ENCODE measurements at places on chromosomes 11 and 22.

DNA sequence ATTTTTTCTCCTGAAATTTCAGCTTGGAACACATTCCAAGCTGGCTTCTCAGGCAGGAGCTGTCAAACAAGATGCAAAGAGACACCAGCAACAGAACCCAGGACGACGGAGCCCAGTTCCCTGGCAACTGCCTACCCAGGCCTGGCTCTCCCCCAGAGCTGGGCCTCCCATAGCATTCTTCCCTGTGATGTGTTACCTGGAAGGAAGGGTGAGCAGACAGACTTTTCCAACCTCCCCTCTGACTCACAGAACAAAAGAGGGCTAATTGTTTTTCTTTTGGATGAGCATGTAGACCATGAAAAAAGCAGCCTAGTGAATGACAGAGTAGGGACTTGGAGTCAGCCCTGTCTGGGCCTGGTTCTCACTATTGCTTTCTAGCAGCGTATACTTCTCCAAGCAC, 55.3 kb upstream of the BMAL1 start:
- DNase-seq: no peak

- no peak for DNase-seq
These were observed 29.2 kb upstream of the MUC5AC start for GRCh38 chr11:1128311-1129142.

DNA sequence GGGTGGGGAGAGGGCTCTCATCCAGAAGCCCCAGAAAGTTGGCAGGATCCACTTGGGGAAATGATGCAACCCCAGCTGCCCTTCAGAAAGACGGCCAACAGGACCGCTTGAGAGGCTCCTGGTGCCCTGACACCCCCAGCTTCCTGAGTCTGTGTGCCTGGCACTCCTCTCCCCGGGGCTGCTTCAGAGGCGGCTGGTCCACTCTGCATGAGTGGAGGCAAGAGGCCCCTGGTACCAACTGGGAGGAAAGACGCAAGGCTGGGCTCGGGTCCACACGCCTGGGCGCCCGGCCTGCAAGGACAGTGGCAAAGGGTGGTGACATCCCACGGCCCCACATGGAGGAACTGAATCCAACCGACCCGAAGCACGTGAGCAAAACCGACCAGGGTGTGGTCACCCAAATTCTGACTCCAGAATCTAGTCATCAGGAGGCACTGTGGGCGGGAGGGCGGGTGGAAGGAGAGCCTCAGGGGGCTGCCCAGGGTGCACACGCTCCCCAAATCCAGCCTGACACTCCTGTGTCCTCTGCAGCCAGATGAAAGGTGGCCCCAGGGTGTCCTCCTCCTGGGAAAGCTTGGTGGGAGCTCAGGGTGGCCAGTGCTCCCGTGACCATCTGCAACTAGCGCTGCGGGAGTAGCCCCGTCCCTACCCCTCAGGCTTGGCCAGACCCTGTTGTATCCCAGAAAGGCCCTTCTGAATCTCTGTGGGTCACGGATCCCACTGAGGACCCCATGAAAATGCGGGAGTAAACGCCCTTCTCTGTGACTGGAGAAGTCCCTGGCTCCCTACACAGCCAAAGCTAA, 3.7 kb downstream of the RNH1 start:
- no peak for DNase-seq

DNA sequence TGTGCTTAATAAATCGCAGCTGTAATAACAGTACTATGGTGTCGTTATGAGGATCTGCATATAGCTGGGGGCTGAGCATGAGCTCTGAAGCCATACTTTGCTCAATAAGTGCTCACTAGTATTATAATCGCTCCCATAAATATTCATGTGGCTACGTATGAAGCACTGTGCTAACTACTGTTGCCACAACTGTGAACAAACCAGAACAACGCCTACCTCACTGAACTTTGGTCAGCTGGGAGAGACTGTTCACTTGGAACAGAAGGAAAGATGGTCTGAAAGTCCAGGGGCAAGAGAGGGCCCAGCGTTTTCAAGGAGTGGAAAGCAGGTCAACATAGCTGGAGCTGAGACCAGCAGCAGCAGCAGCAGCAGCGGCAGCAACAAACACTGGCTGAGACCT, 141.6 kb downstream of the EFCAB6 start:
- DNase-seq: no peak

DNA sequence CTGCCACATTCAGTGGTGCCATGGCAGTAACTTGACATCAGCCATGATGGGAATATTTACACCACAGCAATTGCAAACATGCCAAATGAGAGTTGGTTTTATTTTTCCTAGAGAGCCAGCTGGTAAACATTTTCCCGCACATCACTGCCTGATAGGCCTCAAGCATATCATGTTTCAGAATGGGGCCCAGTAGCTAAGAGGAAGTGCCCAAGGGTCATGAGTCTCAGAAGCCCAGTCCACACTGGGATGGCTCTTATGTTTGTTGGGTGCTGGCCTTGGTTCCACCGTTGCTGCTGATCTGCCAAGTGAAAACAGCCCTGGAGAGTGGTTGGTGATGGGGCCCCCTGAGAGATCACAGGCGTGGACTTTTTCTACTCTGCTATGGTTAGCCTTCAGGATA, 64.3 kb upstream of the NAV2 start:
- no peak for DNase-seq

DNA sequence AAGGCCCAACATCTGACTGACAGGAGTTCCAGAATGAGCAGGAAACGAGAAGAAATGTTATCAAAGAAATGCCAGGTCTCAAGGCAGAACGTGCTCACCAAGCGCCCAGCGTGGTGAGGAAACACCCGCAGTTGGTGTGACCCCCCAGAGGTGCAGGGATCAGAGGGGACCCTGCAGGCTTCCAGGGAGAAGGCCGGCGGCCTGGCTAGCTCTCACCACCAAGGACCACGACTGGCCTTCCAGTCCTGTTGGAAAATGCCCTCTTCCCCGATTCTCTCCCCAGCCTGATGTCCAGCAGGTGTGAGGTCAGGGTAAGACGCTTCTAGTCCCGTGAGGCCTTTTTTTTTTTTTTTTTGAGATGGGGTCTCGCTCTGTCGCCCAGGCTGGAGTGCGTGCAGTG, 189.1 kb downstream of the IGLL1 start:
- DNase-seq: no peak

GRCh38 chr11:56846631-56847576, 98.4 kb upstream of the OR9G4 start:
- DNase-seq: no peak

DNA sequence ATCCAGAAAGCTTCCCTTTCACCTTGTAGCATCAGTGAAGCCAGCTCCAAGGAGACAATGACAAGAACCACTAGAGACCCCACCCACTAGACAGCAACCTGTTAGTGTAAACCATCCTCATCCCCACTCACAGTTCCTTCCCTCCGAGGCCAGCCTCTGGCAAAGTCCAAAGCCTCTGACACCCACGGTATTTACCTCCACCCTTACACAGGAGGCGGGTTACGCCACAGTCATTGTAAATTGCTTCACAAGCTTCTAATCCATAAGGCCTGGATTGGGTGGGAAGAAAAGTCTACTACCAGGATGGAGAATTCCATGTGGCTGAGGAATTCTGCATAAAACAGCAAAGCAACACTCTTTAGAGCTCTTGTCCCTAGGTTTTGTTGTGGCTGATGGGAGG, 287.4 kb downstream of the BUD13 start:
- DNase-seq: no peak

DNA sequence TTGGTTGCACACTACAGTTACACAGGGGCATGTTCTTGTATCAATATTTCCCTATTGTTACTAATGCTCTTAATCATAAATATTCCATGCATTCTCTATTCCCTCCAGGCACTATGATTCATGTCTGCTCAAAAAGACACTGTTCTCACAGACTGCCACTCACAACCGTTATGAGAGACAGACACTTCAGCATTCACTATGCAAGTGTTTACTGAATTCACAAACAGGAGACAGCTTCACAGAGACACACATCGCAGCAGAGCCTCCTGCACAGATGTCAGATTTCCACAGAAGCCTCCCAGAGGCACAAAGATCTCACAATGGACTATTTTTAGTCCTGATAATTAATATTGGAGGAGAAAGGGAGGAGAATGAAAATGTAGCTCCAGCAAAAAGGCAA, 930.4 kb downstream of the OPCML start:
- DNase-seq: no peak

DNA sequence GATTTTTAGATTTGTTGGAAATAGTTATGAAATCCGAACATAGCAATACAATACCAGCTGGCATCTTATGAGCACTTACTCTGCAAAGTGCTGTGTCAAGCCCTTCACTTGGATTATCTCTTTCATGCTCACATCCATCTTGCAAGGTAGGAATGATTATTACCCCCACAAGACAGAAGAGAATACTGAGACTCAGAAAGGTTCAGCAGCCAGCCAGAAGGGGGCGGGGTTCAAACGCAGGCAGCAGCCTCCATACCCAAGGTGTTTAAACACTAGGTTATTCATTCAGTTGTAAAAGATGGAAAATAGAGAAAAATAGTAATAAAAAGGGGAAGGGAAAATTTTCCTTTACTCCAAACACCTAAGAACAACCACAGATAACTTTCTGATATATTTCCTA, 158.5 kb downstream of the CCDC34 start:
- DNase-seq: peak; percentile 2

- DNase-seq: no peak
These were observed 67.1 kb downstream of the CCDC34 start for GRCh38 chr11:27295928-27296327.

DNA sequence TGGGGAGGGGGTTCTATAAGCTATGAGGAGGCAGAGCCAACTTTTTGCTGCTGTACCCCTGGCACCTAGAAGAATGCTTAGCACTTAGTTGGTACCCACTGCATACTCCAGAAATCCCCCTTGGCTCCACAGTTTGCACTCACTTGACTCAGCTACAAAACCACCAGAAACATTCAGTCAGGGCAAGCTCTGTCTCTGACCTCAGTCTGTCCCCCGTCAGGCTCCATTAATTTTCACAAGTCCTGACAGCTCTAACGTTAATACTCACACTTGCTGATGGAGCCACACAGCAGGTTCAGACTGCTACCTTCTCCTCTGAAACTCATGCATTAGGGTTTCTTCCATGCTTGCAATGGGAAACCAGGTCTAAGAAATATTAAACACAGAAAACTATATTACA, 81.7 kb downstream of the MPPED2 start:
- DNase-seq: no peak

DNA sequence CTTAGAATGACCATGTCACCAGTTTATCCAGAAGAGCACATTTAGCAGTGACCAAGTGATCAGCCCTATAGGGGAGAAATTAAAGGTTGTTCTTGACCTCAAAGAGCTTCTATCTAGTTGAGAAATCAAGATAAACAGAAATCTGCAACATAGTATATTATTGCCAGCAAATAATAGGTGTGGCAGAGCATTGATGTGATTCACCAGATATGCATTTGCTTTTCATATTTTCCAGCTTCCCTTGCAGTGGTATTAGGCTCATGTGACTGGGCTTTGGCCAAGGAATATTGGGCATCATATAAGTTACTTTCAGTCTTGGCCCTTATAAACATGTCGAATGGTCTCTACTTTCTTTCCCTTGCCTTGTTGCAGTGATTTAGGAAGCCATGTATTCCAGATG, 34.5 kb downstream of the COMMD9 start:
- DNase-seq: no peak

- DNase-seq: no peak
These were observed 24.1 kb downstream of the NADSYN1 start for GRCh38 chr11:71476926-71477640.

GRCh38 chr11:79018371-79018849, 422.4 kb downstream of the TENM4 start:
- DNase-seq: no peak

DNA sequence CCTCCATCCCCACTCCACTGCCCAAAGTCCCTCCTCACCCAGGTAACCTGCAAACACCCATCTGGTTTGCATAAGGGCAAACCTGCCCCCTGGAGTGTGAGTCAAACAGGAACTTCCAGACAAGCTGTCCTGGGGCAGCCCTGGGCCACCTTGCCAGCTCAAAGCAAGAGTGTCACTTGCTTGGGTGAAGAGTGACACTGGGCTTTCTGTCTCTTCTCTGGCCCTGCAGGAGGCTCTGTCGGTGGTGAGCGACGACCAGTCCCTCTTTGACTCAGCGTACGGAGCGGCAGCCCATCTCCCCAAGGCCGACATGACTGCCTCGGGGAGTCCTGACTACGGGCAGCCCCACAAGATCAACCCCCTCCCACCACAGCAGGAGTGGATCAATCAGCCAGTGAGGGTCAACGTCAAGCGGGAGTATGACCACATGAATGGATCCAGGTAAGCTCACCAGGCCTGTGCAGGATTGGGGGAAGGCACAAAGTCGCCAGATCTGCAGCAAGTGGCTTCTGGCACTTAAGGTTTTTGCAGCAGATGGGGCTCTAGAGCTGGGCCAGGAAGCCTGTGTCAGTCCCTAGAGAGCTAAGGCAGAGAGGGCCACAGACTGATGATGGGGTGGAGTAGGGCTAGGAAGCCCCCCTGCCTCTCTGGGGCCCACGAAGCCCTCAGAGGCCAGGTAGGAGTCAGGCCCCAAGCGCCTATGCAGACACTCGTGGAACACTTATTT, 64.2 kb downstream of the FLI1 start:
- DNase-seq: no peak

DNA sequence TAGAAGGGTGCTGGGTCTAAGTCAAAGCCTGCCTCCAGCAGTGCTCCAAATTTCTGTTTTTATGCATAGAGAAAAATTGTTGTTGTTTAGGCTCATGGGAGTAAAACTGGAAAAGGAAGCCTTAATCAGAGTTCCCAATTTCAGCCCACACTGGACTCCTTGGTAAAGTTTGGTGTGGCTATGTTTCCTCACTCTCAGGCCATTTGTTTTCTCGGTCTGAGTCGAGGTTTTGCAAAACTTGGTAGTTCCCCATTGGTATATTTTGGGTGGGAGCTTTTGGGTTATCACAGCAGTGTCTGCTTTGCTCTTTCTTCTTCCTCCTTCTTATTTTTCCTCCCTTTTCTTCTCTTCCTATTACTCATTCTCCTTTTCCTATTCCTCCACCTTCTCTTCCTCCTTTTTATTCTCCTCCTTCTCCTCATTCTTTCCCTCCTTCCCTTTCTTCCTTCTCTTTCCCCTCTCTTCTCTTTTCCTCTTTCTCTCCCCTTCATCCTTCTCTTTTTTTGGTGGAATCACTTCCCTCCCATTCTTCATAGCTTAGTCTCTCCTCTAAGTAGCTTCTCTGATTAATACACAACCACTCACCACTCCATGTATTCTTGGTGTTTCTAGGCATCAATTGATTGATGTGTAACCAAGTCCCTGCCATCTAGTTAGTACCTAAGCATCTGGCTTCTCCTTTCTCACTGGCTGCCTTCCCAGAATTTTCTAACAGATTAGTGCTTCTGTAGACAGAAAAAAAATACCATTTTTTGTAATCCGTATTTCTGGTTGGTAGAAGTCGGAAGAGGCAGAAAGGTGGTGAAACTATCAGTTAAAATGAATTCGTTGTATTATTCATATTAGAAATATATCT, 10.1 kb downstream of the SLC5A1 start:
- DNase-seq: no peak

DNA sequence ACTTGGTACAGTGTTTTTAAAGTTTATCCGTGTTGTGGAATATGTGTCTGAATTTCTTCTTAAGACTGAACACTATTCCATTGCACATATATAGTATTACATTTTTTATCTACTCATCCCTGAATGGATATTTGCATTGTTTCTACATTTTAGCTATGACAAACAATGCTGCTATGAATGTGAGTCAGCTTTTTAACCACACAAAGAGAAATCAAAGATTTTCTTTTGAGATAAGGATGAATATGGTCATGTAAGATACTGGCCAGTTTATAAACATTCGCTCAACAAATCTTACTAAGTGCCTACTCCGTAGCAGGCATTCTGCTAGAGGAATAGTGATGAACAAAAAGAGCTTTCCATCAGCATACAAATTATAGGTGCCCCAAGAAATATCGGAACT, 16.5 kb upstream of the OR9G4 start:
- no peak for DNase-seq
